ENCODE measurements at places on chromosomes 4 and X.

DNA sequence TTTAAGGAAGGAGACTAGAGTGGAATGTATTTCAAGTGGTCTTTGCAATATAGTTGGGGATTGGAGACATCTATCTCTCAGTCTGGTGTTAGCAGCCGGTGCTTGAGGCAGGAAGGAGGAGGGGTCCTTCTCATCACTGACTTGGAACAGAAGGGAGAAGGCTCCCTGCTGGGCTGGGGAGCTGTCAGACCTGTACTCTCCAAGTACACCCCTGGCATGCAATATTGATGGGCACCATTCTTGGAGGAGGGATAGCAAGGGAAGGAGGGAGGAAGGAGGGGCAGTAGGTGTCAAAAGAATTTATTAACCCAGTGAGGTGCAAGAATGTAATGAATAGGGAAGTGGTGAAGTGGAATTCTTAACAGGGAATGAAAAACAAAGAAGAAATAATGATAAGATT, 338.8 kb downstream of the UNC5C start:
- no peak for DNase-seq

DNA sequence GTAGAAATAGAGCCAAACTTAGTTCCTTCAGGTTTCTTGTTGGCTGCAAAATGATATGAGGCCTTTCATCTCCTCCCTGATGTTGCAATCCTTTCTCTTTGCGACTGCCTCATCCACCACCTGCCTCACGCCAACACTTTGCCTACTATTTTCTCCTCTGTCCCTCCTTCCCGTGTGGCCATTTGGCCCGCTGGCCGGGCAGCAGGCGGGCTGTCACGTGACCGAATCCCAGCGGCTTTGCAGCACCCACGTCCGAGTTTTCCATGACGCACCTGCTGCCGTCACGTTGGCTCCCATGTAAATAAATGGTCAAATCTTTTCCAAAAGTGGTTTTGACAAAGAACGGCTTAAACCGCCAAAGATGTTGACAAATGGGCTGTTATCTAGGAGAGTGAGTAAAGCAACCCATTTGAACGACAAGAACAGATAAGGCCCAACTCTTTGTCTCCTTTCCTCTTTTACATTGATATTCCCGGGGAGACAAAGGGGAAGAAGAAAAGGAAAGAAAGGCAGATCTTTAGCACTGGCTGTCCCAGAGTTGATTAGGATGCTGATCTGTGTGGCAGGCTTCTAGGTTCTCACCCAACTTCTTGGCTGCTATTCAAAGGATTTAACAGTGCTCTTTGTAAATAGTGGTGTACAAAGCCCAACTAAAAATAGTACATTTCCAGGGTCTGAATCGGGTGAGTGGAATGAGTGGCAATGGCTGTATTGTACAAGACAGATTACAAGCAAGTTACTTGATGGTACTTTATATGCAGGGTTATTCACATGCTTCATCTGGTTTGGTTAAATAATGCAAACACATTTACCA, 174.2 kb upstream of the JADE1 start:
- DNase-seq: no peak

DNA sequence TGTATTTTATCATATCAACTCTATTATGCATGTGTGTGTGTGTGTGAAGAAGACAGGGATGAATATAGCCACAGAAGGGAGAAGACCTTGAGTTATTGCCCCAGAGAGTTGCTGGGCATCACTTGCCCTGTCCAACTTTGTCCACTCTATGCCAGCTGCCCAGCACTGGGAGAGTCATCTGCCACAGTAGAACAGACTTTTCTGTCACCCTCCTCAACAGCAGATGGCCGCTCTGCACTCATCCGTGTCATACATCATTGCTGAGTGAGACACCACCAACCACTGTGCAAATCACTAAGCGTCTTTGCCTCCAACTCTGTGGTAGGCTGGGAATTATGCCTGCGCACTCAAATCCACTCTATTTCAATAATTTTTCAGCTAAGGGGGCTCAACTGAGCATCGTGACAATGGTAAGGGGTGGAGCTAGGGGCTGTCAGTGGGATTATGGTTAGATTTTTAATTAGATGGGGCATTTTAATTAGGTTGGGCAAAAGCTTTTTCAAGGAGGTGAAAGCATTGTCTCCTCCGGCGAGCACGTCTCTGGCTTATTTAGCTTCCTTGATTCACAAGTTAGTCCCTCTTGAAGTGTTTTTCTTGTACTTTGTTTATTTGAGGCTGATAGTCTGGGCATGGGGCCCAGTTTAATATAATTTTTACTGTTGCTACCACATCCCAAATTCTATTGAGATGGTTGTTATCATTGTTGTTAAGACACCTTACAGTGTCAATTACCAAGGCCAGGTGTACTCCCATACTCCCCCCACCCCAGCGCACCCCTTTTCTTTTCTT, 100.1 kb upstream of the KLF3 start:
- peak; percentile 16 for DNase-seq

DNA sequence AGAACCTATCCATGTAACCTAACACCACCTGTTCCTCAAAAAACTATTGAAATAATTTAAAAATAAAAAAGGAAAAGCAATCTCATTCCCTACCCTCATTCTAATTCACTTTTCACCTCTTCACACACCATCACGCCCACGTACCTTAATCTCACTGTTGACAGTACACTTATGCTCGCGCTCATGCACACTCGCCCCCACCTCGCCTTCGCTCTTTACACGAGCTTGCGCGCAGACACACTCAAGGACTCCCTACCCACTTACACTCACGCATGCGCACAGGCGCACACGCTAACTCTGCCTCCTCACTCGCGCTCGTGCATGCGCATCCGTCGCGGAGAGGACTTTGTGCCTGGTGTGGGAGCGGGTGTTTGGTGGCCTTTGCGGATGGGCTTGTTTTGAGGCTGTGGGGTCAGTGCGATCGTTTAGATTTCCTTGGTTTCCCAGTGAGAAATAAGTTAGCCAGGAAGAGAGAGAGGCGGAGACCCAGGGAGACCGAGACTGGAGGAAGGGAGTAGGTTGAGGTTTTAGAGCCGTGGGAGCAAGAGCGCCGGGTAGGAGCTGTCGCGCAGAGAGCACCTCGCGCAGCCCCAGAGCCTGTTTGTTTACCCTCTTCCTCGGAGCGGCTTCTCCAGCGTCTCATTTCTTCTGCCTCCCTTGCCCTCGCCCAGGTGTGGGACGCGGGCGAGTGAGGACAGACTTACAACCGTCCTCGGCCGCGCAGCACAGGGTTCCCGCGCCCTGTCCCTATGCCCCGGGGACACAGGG, 8.1 kb upstream of the GSX2 start:
- DNase-seq: peak; percentile 70

DNA sequence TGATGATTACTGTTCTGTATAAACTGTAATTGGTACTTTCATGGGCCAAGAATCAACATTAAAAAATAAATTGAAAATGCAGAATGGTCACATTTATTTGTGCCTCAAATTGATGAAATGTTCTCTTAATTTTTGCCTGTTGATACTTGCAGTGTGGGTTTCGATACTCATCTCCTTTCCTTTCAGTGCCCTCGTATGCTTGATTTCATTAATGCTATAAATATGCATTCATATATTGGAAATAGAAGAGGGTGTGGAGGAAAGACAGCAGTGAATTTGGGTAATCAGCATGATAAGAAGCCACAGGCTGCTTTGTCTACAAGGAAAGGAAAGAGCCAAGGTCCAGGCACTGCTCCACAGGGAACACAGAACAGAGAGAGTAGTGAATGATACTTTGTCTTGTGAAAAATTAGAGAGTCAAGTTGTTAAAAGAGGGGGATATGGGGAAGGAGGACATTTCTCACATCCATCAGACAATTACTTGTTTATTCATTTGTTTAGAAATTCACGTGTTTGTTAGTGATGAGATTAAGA, 1.0 kb upstream of the DDX60 start:
- DNase-seq: no peak

DNA sequence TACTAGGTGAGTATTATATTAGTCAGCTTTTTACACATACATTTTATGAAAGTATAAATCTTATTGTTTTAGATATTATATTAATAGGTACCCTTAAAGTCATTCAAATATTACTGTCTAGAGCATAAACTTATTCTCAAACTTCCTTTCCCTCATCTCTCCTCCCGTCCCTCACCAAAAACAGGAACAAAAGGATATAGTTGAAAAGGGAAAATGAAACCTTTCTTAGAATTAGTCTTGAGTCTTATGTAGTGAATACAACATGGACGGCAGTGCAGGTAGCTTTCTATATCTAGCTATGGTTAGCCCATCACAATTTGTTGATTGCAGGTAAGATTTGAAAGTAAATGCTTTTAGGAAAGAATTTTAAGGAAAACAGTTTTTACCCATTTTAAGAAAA, 65.6 kb downstream of the RBPJ start:
- DNase-seq: no peak

DNA sequence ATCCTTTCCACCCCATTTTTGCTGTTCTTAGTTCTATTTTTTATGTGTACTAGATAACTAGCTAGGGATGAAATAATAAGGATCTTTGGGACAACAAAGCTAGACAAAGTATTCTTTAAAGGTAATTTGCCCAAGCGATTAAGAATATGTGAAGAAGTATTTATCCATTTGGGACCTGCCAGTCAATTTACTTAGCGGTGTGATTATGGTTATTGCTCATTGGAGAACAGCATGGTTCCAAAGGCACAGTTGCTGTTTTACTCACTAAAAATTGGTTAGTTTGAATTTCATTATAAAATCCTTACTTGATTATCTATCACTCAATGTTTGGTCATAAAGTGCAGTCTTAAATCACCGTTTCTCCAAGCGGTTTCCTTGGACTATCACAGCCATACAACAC, 124.1 kb downstream of the SNCA start:
- no peak for DNase-seq

GRCh38 chr4:40176602-40177001, 20.2 kb upstream of the RHOH start:
- DNase-seq: no peak

DNA sequence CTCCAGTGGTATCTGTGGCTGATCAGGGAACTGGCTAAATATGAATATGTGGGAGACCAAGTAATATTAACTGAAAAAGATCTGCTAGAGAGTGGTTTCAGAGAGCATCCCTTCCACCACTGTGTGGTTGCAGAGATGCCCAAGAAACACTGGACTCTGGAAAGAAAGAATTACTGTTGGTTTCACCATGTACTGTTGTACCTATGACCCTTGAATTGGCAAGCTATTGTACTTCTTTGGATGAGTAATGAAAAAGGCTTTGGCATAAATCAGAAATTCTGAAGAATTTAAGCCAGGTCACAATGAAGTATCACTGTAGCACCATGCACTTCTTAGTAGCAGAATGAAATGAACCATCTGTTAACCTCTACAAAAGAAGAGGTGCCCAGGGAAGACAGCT, 134.4 kb upstream of the INTU start:
- peak; percentile 37 for DNase-seq

DNA sequence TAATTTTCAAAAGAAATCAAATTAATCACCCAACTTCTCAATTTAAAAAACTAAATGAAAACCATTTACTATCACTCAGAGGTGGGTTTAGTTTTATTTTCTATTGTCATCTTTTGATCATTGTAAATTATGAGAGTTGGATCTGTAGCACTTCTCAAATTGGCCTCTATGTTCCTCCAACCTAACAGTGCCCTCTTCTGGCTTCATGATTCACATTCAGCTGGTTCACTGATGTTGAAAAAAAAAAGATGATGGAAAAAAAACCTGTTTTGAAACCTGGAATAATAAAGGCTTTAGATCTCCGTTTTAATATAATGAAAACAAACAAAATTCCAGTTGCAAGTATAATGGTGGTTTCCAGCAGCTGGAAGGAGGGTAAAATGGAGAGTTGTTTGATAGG, 2.4 kb upstream of the NBDY start:
- peak; percentile 30 for DNase-seq

- DNase-seq: no peak
These were observed 1.9 kb downstream of the DCHS2 start for GRCh38 chr4:154489558-154490233.

GRCh38 chrX:65926095-65927019, 113.5 kb downstream of the VSIG4 start:
- no peak for DNase-seq

DNA sequence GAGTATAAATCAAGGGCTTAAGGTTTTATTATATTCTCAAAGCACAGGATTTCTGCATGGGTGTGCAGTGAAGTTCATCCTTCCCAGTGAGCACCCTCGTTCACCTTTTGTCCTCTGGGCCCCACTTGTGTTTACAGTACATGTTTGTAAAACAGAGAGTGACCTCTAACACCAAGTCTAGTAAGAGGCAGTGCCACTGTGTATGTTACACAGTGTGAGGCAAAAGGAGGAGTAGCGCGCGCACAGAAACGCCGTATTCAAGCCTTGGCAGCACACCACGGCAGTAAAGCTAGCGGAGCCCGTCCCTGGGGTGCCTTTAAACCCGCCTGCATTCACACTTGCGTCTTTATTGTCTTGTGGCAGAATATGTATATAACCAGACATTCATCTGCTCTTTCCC, 51.9 kb downstream of the CCNI start:
- DNase-seq: no peak

DNA sequence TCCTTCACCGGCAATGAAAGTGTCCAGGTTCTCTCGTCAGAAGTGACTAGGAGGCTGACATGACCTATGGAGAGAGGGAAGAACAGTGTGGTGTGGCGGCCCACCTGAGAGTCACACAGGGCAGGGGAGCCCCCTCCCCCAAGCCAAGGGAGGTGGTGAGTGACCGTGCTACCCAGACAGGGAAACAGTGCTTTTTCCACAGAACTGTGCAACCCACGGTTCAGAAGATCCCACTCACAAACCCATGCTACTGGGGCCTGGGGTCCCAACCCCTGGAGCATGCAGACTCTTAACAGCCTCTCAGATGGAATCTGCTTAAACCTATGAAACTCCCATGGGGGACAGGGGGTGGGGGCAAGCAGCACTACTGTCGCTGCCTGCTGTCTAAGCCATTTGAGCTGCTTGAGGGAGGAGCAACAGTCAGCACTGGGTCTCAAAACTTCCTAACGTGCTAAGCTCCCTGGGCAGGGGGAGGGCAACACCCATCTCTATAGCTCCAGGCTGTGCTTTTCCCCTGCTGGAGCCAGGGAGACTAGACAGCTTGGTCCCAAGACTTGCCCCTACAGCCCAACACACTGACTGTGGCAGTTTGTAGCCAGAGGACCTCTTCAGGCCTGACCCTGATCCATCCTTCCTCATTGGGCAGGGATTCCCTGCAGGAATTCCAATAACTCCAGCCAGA, 850.4 kb upstream of the AADAT start:
- no peak for DNase-seq

- DNase-seq: no peak
These were observed 4.5 kb downstream of the DDX3X start for GRCh38 chrX:41338436-41338835.
